Kidney epithelial cell (primary cell): ENCODE measurements at places on chromosomes 3 and 15.

- DNase-seq, result no peak
Measured at GRCh38 chr15:95989392-95989791, 341.1 kb upstream of the NR2F2 start.

- DNase-seq, result no peak
Measured at GRCh38 chr3:124513610-124513997, 216.6 kb upstream of the UMPS start.

DNA sequence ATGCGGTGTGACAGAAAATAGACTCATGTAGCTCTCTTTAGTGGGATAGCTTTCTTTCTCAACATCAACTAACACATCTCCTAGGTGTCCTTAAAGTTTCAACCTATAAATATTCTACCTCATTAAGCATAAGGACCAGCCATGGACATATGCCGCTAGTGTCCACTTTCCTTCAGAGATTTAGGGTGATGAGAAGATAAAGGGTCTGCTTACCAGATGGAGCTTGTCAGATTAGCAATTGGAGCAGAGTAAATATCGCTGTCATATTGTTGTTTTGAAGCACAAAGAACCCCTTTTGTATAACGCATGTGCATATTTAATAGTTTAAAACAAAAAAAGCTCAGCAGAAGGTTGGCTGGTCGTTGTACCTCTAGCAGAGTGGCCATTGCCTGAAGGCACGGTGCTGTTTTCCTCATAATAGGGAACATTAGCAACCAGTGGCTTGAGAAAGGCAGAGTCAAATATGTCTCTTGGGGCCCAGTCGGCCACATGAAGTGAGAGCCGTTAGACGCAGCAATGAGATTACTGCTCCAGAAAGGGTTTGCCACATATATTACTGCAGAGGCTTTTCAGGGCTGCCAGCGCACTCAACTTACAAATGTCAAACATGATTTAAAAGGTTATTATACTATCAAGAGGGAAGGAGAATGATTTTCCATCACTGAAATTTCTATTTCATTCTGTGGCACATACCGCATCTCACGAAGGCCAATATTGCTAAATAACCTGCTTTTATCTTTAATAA is 264.2 kb downstream of the ROBO2 start:
- DNase-seq, result no peak

- no peak for DNase-seq
Measured at GRCh38 chr3:117302428-117302827, 592.8 kb downstream of the TUSC7 start.

DNA sequence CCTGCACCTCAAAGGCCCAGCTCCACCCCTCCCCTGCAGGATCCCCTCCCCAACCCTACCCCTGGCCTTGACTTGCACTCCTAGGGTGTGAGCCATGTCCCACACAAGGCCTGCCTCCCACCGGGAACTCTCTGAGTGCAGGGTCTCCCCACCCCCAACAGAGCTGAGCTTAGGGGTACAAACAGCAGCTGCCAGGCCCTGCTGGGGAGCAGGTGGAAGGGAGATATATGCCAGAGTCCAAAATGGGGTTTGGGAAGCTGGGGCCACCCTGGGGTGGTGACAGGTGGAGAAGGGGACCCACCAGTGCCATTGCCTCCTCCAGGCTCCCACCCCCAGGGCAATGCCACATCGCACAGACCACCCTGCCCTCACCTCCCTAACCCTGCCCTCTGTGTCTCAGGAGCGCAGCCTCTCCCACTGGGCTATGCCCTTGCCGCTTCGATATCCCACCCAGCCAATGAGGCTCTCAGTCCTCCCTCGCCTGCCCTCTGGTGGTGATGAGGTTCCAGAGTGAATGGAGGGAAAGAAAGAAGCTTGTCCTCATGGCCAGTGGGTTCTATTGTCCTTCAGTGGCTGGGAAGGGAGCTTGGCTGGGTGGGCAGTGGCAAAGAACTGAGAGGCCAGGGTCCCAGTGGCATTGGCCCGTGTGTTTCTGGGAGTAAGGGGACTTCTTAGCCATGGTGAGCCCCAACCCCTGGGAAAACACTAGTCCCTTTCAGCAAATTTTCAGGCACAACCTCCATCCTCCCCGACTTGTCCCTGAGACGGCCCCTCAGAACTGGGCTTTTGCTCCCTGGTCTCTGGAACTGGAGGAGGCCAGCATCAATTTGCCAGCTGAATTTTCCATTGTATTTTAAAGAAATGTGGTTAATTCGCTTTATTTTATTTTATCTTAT is 46.8 kb downstream of the CYP11A1 start:
- no peak for DNase-seq

DNA sequence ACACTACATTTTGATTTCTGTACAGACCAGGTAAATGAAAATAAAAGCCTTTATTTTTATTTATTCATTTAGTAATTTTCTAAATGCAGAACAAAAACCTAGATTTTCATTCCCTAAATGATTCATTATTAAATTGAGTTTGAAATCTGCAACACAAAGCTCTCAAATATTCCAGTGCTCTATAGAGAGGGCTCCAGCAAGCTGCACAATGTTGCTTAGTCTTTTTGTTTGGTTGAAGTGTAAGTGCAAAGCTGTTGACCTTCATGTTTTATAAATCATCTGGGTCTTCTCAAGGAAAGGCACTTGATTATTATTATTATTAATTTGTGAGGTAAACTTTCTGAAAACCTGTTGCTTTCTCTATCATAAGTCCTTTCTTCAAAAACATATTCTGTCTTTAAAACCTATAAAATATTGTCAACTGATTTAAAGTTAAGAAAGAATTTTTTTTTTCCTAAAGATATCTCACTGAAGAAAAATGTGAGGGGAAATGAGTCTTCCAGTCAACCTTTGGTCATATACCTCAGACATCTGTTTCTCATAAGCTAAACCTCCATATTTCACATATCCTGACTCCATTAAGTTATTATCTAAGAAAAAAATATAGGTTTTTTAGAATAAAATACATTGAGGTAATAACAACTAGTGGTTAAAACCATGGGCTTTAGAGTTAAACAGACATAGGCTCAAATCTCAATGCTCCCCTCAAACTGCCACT is 100.7 kb downstream of the ZIC4 start:
- no peak for DNase-seq

- no peak for DNase-seq
Measured at GRCh38 chr3:42733501-42734262, 31.1 kb upstream of the HHATL start.

- DNase-seq, result no peak
Measured at GRCh38 chr3:74315291-74315690, 299.2 kb downstream of the CNTN3 start.

DNA sequence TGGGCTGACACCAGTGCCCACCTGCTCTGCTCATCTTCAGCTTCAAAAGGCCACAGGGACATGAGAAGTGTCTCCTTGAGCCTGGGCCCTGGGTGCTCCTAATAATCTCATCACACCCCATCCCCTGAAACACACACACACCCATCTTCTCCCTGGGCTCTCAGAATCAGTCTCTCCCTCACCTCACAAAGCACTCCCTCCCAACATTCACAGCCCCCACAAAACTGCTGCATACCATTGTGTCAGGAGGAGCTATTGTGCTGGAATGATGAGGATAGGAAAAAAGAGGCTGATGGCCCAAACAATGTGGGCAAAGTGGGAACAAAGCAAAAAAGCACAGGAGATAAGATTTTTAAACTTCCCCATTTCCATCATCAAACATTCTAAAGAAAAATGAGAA is 16.8 kb downstream of the FOXP1 start:
- no peak for DNase-seq

GRCh38 chr15:81419332-81419943 is 45.4 kb upstream of the TMC3 start:
- DNase-seq, result no peak

GRCh38 chr15:101050623-101051290 is 131.6 kb downstream of the LRRK1 start:
- no peak for DNase-seq

- no peak for DNase-seq
Measured at GRCh38 chr3:49377483-49377882, 19.3 kb upstream of the GPX1 start.

DNA sequence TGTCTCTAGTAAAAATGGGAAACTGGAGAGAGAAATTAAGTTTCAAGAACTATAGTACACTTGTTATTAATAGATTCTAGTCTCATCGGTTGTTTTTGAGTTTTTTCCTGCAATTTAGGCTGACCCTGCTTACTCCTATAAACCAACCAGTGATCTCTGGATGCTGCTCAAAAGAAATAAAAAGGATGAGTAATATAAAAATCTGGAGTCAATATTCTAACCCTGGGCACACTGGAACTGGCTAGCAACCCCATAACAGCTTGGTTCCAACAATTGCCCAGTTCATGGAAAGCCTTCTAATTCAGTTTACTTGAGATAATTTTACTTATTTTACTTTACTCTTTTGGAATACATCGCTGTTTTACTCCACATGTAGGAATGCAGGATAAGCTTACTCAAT is 211.6 kb downstream of the GBE1 start:
- DNase-seq, result no peak

DNA sequence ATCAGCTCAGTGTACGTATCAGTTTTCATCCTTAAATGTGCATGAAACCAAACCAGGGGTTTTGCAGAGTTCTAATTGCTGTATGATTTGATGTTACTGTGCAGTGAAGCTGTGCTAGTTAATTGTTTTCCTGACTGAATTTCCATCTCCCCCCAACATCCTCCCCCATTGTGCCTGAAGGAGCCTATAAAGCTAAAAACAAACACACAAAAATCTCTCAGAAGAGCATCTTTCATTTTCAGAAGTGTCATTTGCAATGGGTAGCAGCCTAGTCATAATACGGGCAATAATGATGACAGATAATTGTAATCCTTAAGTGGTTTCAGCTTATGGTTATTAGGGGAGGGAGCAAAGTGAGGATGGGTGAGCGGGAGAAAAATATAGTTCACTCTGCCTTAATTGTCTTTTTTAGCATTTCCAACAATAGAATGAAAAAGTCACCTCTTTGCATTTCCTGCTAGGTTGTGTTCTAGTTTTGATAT is 207.9 kb upstream of the TBL1XR1 start:
- DNase-seq, result no peak

GRCh38 chr3:284322-284721 is 87.8 kb downstream of the CHL1 start:
- no peak for DNase-seq

DNA sequence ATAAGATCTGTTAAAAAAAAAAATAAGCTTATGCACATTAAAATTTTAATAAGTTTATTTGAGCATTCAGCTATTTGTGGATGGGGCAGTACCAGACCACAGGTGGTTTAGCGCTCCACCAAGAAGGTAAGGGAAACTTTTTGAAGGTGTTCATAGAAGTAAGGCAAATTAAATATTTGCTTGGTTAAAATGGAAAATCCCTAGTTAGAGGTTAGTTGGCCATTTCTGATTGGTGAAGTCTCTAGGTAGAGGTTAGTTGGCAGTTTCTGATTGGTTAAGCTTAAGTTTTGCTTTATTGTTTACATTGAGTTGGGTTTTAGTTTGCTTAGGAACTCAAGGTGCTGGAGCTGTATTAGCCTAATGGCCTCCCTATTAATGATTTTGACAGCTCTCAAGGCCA is 30.7 kb downstream of the SCN11A start:
- no peak for DNase-seq

GRCh38 chr3:97301114-97301513 is 463.4 kb upstream of the ARL6 start:
- DNase-seq, result no peak

DNA sequence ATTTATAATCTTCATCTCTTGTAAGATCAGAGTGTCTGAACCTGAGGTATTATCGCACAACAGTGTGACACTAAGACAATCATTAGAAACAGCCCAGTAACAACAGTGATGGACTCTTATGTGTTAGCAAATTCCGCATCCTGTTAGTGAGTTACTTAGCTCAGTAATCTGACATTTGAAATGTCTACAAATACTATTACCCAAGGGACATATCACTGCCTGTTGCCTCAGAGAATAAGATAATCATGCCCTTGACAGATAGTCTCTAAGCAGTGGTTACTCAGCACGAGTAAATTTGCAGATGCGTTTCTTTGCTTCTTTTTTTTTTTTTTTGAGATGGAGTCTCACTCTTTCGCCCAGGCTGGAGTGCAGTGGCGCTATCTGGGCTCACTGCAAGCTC is 13.4 kb upstream of the RTP1 start:
- no peak for DNase-seq

DNA sequence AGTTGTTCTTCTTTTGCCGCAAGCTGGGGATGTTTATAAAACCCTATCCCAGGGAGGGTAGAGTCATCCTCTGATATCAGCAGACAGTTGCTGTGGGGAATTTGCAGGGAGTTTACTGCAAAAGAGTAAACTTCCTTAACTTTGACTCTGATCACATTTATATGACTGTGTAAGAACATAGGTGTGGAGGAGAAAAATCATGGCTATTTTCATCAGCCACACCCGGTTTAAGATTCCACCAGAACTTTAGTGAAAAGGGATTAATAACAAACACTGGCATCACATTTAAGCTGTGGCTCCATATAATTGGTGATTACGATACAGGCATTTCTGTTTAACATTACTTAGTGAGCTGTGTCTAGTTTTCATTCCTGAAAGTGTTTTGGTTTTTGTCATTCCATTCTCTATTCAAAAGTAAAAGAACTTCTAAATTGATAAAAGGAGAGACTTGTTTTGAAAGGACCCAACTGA is 143.1 kb downstream of the MYLK start:
- no peak for DNase-seq

GRCh38 chr3:56025326-56025725 is 442.9 kb downstream of the ERC2 start:
- DNase-seq, result no peak

DNA sequence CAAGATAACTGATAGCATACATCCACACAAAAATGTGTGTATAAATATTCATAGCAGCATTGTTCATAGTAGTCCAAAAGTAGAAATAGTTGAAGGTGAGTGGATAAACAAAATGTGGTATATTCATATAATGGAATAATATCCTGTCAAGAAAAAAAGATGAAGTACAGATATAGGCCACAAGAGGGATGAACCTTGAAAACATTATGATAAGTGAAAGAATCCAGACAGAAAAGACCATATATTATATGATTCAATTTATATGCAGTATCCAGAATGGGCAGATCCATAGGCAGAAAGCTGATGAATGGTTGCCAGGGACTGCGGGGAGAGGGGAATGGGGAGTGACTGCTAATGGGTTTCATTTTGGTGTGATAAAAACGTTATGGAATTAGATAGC is 54.3 kb upstream of the TNIK start:
- no peak for DNase-seq

DNA sequence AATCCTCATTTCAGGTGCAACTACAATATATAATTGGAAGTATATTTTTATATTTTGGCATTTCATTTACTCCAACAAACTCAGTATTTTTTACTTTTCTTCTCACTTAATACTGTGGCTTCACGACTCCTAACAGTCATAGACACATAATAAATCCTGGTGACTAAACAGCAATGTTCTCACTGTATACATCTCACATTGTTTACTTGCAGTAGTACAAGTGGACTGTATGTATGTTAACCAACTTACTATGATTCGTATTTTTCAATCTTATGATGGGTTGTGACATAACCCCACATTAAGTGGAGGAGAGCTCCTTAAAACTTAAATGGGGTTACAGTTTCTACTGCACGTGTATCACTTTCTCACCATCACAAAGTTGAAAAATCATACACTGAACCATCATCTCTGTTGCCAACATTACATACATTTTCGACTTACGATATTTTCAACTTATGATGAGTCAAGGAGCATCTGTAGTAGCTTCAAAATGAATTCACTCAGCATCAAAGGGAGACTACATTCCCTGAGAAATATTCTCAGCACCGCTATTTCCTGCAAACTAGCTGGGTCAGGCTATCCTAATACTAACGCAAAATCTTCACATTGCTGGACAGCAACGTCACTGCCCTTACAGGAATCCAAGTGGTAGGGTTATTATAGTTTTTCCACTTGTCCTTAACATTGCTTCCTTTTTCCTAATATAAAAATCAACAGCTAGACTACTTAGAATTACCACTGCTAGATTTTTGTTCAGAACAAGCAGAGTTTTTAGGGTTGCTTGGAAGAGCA is 7.3 kb downstream of the ADAM10 start:
- no peak for DNase-seq

- no peak for DNase-seq
Measured at GRCh38 chr3:45130476-45130875, 15.7 kb downstream of the CDCP1 start.
